ENCODE measurements at places on chromosomes 4 and X.

GRCh38 chrX:108833993-108834392, 97.6 kb upstream of the IRS4 start:
- no peak for DNase-seq

GRCh38 chrX:15441464-15441863, 51.7 kb downstream of the PIR start:
- no peak for DNase-seq

- no peak for DNase-seq
Measured at GRCh38 chr4:74322301-74322700, 14.0 kb downstream of the EPGN start.

DNA sequence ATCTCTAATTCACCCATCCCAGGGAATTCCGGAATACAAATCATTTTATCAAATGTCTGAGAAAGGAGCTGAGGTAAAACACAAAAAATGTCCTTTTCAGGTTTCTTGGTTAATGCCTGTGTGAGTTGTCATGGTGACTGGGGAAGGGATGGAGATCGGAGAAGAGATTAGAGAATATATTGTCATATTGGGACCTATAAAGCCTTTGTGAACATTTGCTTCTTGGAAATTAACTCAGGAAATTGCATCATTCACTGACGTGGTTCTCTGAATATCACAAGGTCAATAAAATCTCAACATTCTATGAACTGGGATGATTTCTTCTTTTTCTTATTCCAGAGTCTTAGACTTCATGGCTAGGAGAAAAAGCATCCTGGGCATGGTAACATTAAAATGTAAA, 174.8 kb upstream of the GLRA2 start:
- DNase-seq, result no peak

DNA sequence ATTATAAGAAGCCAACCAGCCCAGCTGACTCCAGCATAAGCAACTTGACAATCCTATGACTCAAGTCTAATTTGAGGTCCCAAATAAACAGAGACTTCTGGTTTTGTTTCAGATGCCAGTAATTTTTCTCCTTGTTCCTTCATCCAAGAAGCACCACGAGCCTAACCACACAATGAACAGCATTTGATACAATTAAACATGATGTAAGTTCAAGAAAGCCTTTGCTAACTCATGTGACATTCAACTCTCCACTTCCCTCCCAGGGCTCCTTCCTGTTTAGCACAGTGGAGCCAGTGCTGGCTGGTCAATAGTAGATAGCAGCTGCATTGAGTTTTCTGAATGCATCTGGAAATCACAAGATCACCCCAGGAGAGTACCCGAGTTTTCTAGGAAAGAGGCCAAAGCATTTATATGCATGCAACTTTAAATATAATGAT, 206.3 kb downstream of the ARHGAP24 start:
- DNase-seq, result no peak

DNA sequence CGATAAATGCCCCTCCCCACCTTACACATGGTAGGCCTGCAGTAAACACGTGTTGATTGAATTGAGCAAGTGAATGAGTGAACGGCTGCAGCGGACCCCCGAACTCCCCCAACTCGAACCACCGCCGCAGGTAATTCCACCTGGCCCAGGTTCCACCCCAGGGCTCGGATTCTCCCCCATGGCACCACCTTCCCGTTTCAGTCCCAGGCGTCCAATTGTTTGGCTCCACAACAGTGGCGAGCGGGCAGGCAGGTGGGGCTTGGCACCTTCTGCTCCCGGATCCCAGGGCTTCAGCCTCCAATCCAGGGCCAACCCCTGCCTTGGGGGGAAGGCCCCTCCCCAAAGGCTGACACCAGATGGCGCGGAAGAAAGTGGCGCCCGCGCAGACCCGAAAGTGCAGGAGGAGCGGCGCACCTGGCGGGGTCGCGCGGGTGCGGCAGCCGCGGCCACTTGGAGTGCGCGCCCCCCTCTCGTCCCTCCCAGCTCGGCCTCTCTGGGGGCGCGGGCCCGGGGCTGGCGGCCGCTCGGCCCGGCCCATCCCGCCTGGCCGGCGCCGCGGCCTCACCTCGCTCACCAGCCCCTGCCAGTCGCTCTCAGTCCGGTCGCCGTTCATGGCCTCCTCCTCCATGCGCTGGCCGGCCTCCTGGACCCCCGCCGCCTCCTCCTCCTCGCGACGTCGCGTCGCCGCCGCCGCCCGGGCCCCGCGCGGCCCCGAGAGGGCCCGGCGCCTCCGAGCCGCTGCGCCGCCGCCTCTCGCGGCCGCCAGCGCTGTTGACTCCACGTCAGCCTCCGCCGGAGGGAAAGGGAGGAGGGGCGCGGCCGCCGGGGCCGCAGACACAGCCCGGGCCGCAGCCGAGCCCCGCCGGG, at the start of gene CCDC149:
Gene CCDC149 (minus strand): TSS at position 791 of the 867 bp plus-strand sequence. CDS start 178 bp downstream, at position 613.
- peak; percentile 68 for DNase-seq

GRCh38 chrX:31021537-31021936, 50.3 kb downstream of the FTHL17 start:
- no peak for DNase-seq

GRCh38 chr4:7422151-7422897, 12.4 kb downstream of the PSAPL1 start:
- no peak for DNase-seq

GRCh38 chr4:174117445-174117844, 166.0 kb downstream of the FBXO8 start:
- DNase-seq, result no peak

GRCh38 chr4:88969271-88969670, 87.7 kb downstream of the FAM13A start:
- DNase-seq, result no peak

All from uterus (tissue), 4 donors.